ENCODE measurements at places on chromosomes 1 and 21.

DNA sequence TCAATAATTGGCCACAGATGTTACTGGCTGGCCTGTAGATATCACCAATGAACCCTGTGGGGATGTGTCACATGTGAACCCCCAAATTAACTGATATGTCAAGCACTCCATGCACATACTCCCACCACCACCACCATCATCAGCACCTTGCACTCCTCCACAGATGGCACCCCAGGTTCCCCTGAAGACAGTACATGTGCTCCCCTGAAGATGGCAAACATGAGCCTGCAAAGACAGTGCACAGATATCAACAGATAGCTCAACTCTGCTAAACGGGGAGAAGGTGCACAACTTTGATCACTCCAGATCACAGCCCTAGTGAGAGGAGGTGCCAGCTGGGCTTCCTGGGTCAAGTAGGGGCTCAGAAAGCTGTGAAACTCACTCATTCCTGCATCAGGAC, 74.4 kb downstream of the CLCA4 start:
- no peak for DNase-seq

- no peak for DNase-seq
These were observed 9.1 kb upstream of the PADI2 start for GRCh38 chr1:17128361-17128760.

DNA sequence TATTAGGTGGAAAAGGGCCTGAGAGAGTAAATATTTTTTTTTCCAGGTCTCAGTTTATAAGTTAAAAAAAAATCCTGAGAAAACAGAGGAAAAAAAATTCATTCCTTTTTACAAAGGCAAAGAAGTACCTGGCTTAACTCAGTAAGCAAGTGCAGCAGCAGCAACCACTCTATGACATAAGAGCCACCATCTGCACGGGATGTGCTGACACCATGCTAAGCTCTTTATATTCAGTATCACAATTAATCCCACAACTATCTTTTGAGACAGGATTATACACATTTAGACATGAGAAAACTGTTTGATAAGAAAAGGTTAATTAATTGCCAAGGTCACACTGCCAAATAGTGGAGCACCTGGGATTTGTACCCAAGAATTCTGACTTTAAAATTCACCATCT, 13.4 kb upstream of the DPT start:
- DNase-seq, result no peak

DNA sequence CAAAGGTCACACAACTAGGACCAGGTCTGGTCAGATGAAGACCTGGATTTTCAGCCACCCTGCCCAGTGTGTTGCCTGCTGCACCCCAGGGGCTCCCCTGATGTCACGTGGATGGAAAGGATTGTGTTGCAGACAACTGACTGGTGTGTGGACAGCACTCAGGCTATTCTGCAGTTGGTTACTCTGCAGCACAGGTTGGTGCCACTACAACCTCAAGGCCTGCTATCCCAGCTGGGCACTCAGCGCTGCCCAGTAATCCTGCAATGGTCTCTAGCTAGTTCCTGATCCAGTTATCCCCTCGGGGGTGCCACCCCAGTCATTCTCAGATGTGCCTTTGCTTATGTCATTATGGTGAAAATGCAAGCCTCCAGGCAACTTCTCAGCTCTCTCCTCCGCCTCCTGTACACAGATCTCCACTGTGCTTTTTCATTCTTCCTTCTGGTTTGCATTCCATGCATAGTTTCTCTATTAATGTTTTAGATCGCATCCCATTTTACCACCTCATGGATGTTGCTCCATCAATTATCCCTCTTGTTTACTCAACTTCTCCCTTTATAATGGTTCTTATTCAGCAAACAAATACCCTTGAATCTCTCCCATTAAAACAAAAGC, 503.2 kb upstream of the CAMK1G start:
- no peak for DNase-seq

DNA sequence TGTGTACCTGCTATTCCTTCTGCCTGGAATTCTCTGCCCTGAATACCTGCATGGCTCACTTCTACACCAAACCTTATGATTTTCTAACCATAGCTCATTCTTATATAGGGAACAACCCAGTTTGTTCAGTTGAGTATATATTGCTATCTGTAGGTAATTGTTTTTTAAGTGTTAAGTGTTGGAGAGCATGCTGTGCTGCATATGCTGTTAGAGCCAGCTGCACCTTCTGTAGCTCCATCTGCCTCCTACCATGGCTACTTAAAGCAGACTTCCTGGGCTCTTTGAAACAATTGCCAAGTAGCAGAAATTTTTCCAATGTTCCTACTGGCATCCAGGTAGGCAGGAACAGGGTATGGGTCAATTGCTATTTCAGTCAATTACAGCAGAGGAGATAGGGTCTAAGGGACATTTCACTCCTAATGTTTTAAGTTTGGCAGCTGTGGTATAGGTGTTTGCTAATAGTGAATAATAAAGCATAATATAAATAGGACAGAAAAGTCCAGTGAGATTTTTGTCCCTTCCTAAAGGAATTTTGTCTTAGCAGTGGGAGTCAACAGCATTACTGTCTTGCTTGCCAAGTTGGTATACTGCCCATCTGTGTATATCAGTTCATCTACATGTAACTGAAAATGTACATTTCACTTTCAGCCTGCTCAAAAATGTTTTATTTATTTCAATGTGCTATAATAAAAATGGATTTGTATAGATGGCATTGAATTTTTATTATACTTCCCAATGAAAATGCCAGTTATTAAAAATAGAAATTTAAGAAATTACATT, 34.0 kb upstream of the C1orf115 start:
- DNase-seq, result no peak

- no peak for DNase-seq
These were observed 446.1 kb downstream of the SIPA1L2 start for GRCh38 chr1:232183802-232184201.

GRCh38 chr1:84674021-84674420, 16.2 kb downstream of the SSX2IP start:
- DNase-seq, result no peak

- DNase-seq, result no peak
These were observed 155.8 kb upstream of the EDN2 start for GRCh38 chr1:41640141-41640751.

DNA sequence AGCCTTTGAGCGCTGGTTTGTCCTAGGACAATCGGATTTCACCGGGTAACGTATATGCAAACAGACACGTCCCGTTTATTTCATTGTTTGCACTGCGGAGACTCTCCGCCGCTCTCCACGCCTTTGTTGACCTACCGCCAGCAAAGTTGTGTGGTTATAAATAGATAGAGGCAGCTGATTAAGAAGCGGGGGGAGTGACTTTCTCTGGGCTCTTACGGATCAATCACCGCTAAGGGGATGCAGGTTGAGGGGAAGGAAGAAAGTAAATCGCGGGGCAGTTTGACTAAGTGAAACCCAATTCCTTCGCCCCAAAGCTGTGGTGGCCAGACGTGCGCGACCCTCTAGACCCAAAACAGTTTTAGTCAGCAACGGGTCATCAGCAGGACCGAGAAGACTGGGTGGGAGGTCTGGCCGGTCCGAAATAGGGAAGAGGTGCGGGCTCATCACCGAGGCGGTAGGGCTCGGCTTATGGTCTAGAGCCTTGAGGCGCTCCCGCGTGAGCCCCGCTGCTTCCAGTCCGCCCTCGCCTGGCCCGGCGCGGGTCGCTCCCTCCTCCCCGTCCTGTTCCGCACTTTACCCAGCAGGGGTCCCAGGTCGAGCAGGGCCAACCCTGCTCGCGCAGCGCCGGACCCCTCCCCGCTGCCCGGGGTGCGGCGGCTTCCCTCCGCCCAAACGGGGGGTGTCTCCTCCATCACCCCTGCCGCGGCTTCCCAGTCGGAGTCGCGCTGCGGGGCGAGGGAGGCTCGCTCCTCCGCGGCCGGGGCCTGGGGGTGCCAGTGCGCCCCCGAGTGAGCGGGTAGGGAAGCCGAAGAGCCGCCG, 120.8 kb upstream of the RRP15 start:
- no peak for DNase-seq

Data from stimulated activated CD4-positive, alpha-beta T cell treated with anti-CD3 and anti-CD28 coated beads, Interleukin-1b, Interleukin-23, amount 100 ng/mL, for 1 hour (primary cell).